ENCODE measurements at places on chromosomes 5 and 9. TPM values are rescaled to one million over a fixed set of nuclear protein-coding genes. Genes with fewer than 3 reads are reported as not detected.

Gene UBE2QL1
- total RNA-seq: 0.05 TPM

Gene DUSP1
- total RNA-seq: 2,429 TPM

DNA sequence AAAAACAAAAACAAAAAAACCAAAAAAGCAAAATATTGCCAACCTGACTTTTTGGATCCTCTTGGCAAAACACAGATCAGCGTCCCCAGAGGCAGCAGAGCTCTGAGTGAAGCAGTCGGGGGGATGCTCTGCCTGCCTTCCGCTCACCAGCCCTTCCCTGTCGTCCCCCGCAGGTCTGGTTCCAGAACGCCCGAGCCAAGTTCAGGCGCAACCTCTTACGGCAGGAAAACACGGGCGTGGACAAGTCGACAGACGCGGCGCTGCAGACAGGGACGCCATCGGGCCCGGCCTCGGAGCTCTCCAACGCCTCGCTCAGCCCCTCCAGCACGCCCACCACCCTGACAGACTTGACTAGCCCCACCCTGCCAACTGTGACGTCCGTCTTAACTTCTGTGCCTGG, 20.7 kb downstream of the LHX2 start:
- H3K4me1 ChIP-seq: peaks cover 3% of the 10 kb centered on the region
- H3K36me3 ChIP-seq: peaks cover 10% of the 10 kb centered on the region
- H3K4me3 ChIP-seq: no peak overlapping the region
- H3K27ac ChIP-seq: no peak overlapping the region

- DNase-seq: no peak
- peaks cover 15% of the 10 kb centered on the region for H3K4me1 ChIP-seq
- H3K4me3 ChIP-seq: no peak overlapping the region
- peak overlapping the region; percentile 8 for H3K27ac ChIP-seq
These were observed 254.2 kb downstream of the ARHGAP26 start for GRCh38 chr5:143024228-143024920.

Gene BRINP1
- not detected for total RNA-seq

Gene NELFB
- 37.8 TPM for total RNA-seq

DNA sequence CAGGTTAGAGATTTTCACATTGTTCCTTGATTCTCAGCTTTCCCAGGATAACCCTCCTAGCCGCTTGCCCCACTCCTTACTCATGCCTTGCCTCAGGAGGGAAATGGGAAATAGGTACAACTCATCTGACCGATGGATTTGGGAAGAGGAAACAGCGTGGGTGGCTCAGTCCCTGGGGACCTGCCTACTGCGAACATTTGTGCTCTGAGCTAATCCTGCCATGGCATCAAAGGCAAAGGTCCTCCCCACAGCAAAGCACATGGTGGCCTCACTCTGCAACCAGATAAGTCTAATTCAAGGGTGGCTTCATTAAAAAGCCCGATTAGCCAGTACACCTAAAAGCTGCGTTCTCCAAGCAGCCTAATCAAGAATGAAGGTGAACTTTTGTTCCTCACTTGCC, 82.4 kb upstream of the ADRA1B start:
- no peaks in the 10 kb centered on the region for H3K36me3 ChIP-seq
- H3K4me1 ChIP-seq: no peaks in the 10 kb centered on the region
- DNase-seq: no peak
- peaks cover 35% of the 10 kb centered on the region for H3K27me3 ChIP-seq

DNA sequence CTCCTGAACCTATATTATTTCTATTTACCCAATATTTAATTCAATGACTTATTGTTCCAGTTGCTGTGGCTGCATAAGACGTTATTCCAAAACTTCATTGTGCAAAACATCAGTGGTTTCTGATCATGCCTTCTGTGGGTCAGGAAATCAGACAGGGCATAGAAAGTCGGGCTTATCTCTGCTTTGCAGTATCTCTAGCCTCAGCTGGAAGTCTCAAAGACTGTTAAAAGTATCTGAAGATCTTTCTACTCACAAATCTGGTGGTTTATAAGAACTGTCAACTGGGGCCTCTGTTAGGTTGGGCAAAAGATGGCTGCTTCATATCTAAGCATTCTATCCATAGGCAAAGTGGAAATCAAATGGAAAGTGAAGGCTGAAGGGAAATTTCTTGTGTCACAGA, 687.7 kb upstream of the ARRDC3 start:
- no peak overlapping the region for H3K4me3 ChIP-seq
- no peaks in the 10 kb centered on the region for H3K36me3 ChIP-seq
- DNase-seq: no peak
- H3K27me3 ChIP-seq: no peaks in the 10 kb centered on the region

DNA sequence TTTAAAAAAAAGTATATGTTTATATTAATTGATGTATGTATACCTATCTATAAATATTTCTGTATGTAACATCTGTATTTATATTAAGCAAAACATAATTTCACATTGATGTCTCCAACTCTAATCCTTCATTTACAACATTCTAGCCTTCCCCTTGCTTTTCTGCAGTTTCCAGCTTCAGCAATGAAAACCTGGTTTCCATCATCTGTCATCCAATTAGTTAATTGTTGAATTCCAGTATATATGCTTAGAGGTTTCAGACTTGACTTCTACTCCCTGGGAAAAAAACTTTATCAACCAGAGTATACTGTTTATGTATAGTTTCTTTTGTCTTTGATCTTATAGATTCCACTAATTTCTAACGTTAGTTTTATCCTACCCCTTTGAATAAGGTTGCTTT, 38.4 kb downstream of the NMUR2 start:
- no peak overlapping the region for H3K4me3 ChIP-seq
- peaks cover 16% of the 10 kb centered on the region for H3K27me3 ChIP-seq
- no peaks in the 10 kb centered on the region for H3K36me3 ChIP-seq
- no peaks in the 10 kb centered on the region for H3K4me1 ChIP-seq
- no peak overlapping the region for H3K27ac ChIP-seq

DNA sequence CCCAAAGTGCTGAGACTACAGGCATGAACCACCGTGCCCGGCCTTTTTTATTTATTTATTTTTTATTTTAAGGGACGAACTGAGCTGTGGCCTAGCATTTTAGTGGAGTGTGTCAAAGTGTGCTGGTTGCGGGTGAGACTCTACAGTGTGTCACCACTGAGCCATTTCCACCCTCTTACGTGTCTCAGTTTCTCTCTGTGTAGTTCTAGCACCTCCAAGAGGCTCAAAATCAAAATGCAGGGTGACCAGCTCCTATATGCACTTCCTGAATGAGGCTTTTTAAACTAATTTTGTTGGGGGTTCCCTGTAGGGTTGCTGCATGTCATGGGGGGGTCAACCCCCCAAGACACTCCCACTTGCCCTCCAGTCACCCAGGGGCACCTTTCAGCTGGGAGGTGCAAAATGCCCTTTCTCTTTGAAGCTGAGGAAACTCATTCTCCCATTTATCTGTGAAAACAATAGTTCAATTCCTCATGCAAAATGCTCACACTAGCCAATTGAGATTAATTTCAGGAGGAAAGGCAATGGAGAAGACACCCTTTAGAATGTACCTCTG, 69.3 kb downstream of the COL15A1 start:
- H3K4me1 ChIP-seq: peaks cover 14% of the 10 kb centered on the region
- H3K36me3 ChIP-seq: peaks cover 3% of the 10 kb centered on the region
- no peaks in the 10 kb centered on the region for H3K27me3 ChIP-seq
- peak overlapping the region; percentile 79 for H3K4me3 ChIP-seq
- no peak for DNase-seq

DNA sequence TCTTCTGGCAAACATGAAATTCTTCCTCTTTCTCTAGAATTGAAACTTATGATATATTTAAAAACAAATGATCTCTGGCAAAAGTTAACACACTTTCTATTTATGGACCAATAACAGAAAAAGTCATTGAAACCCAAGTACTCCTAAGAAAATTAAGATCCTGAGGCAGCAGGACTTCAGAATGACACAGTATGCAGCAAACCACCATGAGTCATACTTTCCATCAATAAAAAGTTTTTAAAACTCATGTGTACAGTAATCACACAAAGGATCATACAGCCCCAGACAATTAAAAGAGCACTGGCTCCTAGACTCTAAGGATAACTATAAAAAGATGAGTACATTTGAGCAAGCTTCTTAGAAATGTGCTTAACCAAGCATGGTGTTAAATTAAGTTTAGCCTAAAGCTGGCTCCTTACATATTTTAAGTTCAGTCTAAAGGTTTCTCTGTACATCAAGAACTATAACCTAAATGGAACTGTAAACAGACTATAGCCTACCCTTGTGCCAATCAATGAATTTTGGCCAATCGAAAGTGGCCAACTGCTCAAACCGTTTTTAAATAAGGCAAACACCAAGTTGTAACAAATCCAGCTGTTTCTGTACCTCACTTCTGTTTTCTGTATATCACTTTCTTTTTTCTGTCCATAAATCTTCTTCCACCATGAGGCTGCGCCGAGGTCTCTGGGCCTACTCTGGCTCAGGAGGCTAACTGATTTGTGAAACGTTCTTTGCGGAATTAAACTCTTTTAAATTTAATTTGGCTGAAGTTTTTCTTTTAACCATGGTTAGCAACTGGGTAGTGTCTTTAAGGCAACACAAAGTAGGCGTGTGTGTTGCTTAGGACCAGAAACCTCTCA, 232.1 kb upstream of the PIK3R1 start:
- no peak overlapping the region for H3K4me3 ChIP-seq
- no peak for DNase-seq
- no peaks in the 10 kb centered on the region for H3K36me3 ChIP-seq
- H3K4me1 ChIP-seq: no peaks in the 10 kb centered on the region

DNA sequence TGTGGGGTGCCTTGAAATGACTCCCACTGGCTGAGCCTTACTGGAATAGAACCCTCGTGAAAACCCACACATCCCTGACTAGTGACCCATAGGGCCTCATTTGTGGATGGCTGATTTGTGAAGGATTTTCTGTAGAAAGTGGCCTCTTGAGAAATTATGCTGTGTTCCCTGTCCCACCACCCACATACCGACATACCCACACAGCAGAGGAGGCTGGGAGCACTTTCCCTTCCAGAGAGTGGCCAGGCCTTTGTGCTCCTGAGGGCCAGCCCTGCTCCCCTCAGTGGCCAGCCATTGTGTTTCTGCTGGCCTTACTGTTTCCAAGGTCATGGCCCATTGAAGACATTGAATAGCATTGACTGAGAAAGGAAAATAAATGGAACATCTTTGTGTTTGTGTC, 29.6 kb downstream of the IL9 start:
- peaks cover 26% of the 10 kb centered on the region for H3K27me3 ChIP-seq
- H3K27ac ChIP-seq: no peak overlapping the region
- no peak for DNase-seq
- H3K36me3 ChIP-seq: peaks cover 4% of the 10 kb centered on the region
- H3K4me1 ChIP-seq: peaks cover 4% of the 10 kb centered on the region
- H3K4me3 ChIP-seq: no peak overlapping the region

DNA sequence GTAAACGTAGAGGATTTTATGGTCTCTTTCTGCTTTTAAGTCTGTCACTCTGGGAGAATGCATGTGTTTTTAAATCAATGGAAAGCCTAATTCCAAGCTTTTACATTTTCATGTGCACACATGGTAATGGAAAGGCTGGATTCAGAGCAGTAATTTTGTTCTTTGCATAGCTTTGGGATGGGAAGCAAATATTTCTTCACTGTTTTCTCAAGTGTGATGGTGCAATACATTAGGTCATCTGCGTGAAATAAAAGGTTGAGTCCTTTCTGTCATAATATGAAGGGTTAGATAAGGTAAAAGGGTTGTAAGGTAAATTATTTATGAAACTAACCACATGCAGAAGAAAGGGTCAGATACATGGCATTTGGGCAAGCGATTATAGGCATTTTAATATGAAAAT, 88.2 kb upstream of the NR3C1 start:
- H3K4me3 ChIP-seq: no peak overlapping the region
- H3K27me3 ChIP-seq: no peaks in the 10 kb centered on the region
- no peak overlapping the region for H3K27ac ChIP-seq
- H3K4me1 ChIP-seq: no peaks in the 10 kb centered on the region

DNA sequence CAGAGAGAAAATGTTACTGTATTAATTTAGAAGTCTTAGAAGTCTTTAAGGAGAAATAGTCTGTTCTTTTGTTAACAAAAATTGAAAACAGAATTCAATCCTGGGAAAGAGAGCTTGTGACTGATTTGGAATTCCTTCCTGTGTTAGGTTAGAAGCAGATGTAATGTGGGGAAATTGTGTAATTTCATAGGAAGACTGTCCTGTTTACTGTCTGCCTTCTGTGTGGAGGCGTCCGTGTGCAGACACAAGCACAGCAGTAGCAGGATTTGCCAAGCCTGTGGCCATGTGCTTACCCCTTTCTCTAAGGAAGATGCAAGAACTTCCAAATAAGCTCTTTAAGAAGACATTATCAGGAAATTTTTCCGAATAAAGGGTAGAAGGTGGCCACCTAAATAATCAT, 36.7 kb upstream of the F2R start:
- H3K4me3 ChIP-seq: no peak overlapping the region
- no peak overlapping the region for H3K27ac ChIP-seq
- peaks cover 4% of the 10 kb centered on the region for H3K4me1 ChIP-seq
- DNase-seq: no peak
- H3K36me3 ChIP-seq: peaks cover 9% of the 10 kb centered on the region

- H3K27me3 ChIP-seq: no peaks in the 10 kb centered on the region
- H3K4me3 ChIP-seq: peak overlapping the region; percentile 92
- no peak for DNase-seq
- H3K36me3 ChIP-seq: peaks cover 18% of the 10 kb centered on the region
- peaks cover 64% of the 10 kb centered on the region for H3K4me1 ChIP-seq
These were observed 3.2 kb downstream of the GRPEL2 start for GRCh38 chr5:149348518-149348917.

GRCh38 chr5:1056611-1057484, 48.2 kb downstream of the NKD2 start:
- no peak overlapping the region for H3K27ac ChIP-seq
- H3K27me3 ChIP-seq: no peaks in the 10 kb centered on the region
- peak overlapping the region; percentile 78 for H3K4me3 ChIP-seq
- no peak for DNase-seq
- H3K4me1 ChIP-seq: peaks cover 5% of the 10 kb centered on the region

Gene CCDC171
- total RNA-seq: 0.52 TPM

- H3K27me3 ChIP-seq: no peaks in the 10 kb centered on the region
- H3K36me3 ChIP-seq: no peaks in the 10 kb centered on the region
- H3K4me3 ChIP-seq: no peak overlapping the region
These were observed 2.0 kb upstream of the ANP32B start for GRCh38 chr9:97980918-97981845.

DNA sequence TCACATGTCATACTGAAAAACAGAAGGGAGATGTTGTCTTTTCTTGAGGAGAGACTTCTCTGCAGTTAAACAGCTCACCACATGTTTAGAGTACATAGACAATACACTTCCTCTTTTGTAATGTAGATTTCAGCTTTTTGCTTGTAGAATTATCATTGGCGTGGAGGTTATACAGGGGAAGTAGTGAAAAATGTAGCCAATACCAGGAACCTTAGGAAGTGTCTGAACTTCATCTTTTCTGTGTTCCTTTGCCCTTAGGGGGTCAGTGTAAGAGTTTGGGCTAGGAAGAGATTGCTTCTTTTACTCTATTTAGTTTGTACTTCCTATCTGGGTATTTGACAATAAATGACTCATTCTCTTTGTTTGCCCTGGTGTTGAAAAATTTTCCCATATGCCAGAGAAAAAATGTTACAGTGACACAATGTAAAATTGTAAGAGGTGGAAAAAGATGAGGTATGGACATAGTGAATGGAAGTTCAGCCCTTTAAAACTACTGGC, 21.0 kb upstream of the CDKN2B start:
- DNase-seq: no peak
- peaks cover 5% of the 10 kb centered on the region for H3K4me1 ChIP-seq
- H3K27me3 ChIP-seq: peaks cover 5% of the 10 kb centered on the region
- H3K36me3 ChIP-seq: no peaks in the 10 kb centered on the region
- H3K4me3 ChIP-seq: no peak overlapping the region
